ENCODE measurements at places on chromosomes 12 and 14.
A peak's percentile ranks its signal among the peaks of the same experiment; 100 is the strongest.

DNA sequence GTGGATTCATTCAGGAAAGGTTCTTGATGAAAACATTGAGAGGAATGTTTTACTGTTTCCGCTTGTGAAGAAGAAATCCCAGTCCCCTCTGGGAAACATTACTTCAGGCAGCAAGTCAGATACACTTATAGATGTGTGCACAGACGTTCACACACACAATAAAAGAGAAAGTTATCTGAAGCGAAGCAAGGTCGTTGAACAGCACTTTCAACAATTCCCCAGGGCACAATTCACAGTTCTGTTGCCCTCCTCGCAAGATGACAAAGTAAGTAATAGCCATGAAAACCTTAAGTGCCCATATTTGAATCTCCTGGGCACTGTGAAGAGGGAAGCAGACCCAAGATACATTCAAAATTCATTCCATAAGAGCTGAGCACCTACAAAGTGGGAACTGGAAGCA lies 156.6 kb upstream of the CAND1 start:
- DNase-seq: no peak

DNA sequence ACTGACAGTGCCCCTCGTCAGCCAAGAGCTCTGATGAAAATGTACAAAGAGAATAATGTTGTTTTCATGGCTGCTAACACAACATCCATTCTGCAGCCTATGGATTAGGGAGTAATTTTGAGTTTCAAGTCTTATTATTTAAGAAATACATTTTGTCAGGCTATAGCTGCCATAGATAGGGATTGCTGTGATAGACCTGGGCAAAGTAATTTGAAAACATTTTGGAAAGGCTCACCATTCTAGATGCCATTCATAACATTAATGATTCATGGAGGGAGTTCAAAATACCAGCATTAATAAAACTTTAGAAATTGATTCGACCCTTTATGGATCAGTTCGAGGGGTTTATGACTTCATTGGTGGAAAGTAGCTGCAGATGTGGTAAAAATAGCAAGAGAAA lies 149.8 kb downstream of the GPHN start:
- DNase-seq: no peak

- no peak for DNase-seq
These were observed 14.3 kb downstream of the FNTB start for GRCh38 chr14:65000898-65001591.

DNA sequence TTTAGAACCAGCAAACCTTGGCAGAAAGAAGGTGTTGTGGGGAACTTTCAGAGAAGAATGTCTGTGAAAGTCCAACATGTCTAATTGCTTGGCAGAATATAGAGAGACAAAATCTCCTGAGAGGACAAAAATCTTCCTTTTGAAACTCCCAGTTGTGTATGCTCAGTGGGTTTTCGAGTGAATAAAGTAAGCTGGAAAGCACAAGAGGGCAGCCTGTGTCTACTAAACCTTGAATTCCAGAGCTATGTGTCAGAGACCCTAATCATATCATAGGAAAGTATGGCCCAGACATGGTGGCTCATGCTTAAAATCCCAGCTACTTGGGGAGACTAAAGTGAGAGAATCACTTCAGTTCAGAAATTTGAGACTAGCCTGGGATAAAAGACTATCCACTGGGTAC lies 661.2 kb downstream of the SLC16A7 start:
- no peak for DNase-seq

DNA sequence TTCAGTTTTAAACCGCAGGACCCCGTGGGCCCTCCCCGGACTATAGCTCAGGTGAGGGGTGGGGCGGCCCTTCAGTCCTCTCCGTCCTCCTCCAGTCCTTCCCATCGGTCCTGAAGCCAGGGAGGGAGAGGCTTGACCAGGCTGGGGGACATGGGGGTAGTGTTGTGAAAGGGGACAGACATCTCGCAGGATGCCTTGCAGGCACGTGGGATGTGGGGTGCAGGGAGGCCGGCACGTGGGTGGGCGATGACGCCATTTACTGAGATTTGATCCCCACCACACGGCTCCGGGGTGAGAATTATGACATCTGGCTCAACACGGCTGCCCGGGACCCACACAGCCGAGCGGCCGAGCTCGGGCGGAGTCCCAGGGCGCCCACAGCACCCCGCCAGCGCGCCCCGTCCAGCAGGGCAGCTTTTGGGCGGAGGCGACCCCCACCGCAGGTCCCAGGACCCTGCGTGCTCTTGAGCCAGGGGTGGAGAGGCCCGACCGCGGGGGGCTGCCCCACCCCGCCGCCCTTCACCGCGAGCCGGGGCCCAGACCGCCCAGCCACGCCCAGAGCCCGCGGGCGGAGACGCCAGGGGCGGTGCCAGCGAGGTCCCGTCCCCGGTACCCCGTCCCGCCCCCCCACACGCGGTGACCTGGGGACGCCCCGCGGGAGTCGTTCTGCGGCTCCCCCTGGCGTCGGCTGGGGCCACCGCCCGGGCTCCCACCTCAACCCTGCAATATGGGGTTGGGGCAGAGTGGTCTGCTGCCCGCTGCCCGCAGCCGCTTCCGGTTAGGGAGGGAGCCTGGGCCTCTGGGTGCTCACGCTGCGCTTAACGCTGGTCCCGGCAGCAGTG lies 3.3 kb upstream of the EXOC3L4 start:
- DNase-seq: peak; percentile 71

DNA sequence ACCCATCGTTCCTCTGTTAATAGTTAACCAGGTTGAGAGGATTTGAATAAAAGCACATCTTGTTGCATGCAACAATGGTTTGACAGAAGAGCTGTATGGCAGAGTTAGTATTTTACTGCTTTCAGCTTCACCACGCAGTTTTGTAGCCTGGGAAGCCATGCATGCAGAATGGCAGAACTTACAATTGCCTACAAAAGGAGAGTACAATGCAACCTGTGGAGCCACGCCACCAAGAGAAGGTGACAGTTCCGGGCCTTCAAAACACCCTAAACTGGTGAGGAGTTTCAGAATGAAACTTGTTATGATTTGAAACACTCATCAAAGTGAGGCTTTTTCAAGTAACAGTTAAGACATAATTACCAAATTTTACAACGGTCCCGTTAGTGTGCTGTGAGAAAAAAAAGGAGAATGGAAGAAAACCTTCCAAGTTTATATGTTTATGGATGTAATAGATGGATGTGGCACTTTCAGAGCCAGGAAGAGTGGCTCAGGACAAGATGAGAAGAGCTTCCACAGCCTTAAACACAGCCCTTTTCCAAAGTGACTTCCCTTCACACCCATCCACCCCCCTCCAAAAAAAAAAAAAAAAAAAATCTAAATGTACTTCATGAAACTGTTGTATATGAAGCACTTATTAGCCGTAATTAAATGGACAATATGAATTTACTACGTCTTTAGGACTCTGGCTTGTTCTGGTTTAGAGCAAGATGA lies 158.7 kb downstream of the EGLN3 start:
- no peak for DNase-seq

GRCh38 chr12:92365836-92366235 lies 220.2 kb upstream of the BTG1 start:
- no peak for DNase-seq

- DNase-seq: no peak
These were observed at the start of gene PPP1R1A for GRCh38 chr12:54588110-54588889. Gene PPP1R1A (minus strand): TSS chr12:54588659. CDS start chr12:54588488, 171 bp downstream.

GRCh38 chr12:17609701-17610100 lies 480.3 kb downstream of the RERGL start:
- DNase-seq: no peak

DNA sequence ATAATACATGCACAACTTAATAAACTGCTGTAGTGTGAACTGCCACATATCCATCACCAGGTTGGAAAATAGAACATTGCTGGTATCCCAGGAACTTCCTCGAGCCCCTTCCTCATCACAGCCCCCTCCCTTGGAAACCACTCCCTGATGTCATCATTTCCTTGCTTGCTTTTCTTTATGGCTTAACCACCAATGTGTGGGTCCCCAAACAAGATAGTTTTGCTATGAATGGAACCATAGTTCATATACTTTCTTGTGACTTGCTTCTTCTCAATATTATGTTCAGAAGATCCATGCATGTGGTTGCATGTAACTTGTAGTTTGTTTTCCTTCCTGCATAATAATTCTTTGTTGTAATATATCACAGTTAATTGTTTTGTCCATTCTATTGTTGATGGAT lies 8.9 kb upstream of the WNT5B start:
- DNase-seq: no peak

DNA sequence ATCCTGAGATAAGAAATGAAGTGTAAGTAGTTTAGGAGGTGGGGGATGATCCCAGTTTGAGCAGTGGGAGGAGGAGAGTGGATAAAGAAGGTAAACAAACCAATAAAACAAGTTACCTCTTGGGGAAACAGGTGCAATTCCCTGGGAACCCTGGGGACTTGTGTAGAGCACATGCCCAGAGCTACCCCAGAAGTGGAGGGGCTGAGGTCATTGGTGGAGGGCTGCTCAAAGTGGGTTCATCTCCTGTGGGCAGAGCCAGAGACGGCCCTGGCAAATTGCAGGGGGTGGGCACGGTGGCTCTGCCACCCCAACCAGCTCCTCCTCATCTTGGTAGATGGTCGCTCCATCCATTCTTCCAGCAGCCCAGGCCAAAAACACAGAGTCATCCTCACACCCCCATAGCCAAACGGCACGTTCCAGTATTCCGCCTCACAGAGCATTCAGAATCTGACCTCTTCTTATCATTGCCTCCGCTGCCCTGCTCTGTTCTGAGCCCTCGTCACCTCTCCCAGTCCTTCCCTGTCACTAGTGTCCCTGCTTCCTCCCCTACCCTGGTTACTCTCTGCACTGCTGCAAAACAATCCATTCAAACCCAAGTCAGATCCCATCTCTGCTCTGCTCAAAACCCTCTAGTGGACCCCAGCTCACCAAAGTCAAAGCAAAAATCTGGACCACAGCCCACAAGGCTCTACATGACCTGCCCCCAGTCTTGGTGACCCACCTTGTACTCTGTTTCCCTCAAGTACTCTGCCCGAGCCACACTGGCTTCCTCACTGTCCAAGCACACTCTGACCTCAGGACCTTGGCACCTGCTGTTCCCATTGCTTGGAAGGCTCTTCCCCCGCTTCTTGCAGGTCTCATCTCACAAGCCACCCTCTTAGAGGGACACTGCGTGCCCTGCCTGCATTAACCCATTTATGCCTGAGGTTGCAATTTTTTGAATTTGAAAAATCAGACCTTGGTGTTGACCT lies 5.5 kb downstream of the CYP46A1 start:
- no peak for DNase-seq

- no peak for DNase-seq
These were observed 21.6 kb downstream of the GPR132 start for GRCh38 chr14:105043641-105044040.

- DNase-seq: peak; percentile 31
These were observed 785 bp downstream of the MLEC start for GRCh38 chr12:120687578-120688289.

GRCh38 chr14:21192447-21192822 lies 36.6 kb upstream of the OR5AU1 start:
- no peak for DNase-seq

DNA sequence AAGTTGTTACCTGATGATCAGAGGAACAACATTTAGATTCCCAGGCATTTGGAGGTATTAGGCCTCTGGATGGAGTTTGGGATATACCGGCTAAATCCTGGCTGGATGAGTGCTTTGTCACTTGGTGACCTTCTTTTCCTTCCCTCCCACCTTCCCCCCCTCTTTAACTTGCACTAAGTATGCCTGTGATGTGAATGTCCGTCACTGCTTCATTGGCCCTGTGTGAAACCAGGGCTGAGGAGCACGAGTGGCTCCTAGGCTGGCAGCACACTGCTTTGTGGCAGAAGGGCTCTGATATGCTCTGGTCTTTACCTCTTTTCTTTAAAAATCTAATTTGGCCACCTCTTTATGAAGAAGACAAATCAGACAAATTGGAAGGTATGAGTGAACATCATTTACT lies 95.7 kb downstream of the ESR2 start:
- DNase-seq: no peak

DNA sequence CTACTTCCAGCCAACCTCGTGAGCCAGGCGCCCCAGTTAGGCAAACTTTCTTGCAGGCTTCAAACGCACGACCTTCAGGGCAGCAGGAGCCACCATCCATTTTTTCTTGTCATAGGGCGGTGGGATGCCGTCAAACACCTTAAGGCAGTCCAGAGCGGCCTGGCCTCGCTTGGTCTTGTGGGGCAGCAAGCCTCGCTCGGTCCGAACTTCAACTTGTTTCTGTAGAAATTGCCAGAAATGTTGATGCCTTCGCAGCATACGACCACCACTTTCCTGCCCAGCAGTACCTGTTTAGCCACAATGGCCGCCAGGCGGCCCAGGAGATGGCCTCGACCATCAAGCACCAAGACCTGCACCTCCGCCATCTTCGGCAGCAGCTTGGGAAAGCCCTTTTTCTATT lies 474.7 kb downstream of the MDGA2 start:
- no peak for DNase-seq
